ENCODE measurements at places on chromosomes 5 and 9. TPM values are rescaled to one million over a fixed set of nuclear protein-coding genes. Genes with fewer than 3 reads are reported as not detected.

DNA sequence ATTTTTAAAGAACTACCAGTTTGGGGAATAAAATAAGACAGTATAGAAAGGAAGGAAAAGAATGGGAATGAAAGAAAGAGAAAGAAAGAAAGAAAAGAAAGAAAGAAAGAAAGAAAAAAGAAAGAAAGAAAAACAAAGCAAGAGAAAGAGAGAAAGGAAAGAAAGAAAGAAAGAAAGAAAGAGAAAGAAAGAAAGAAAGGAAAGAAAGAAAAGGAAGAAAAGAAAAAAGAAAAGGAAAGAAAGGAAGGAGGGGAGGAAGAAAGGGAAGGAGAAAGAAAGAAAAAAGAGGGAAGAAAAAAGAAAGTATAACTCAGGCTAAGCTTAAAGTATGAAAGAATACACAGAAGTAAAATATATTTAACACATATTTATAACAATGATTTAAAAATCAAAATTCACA, 51.0 kb upstream of the FGF10 start:
- no peak for DNase-seq

Gene PCDHB6
- polyA plus RNA-seq = 1.0 TPM

DNA sequence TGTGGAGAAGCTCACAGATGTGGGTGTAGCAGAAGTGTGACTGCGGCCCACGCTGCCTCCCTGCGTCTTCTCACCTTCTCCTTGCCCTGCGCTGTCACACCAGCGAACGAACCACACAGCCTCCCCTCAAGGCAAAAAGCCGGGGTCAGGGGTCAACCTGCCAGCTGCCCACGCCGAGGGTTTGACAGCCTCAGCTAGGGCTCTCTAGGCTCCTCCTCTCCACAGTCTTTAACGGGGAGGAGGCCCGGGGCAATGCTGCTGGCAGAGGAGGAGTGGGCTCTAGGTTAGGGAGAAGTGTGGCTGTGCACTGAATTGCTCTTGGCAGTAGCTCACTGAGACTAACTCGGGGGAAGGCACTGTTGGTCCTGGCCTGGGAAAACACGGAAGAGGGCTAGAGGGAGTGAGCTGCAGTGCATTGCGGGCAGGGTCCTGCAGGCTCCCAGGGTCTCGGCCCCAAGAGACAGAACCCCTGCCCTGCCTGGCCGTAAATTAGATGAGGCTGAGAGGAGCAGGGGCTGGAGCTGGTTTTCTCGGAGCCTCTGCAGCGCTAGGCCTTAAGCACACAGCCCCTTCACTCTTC, 4.2 kb upstream of the TRIM52 start:
- DNase-seq = no peak

GRCh38 chr5:143041972-143042770, 272.0 kb downstream of the ARHGAP26 start:
- DNase-seq = no peak

Gene PRR16
- polyA plus RNA-seq = 0.05 TPM

DNA sequence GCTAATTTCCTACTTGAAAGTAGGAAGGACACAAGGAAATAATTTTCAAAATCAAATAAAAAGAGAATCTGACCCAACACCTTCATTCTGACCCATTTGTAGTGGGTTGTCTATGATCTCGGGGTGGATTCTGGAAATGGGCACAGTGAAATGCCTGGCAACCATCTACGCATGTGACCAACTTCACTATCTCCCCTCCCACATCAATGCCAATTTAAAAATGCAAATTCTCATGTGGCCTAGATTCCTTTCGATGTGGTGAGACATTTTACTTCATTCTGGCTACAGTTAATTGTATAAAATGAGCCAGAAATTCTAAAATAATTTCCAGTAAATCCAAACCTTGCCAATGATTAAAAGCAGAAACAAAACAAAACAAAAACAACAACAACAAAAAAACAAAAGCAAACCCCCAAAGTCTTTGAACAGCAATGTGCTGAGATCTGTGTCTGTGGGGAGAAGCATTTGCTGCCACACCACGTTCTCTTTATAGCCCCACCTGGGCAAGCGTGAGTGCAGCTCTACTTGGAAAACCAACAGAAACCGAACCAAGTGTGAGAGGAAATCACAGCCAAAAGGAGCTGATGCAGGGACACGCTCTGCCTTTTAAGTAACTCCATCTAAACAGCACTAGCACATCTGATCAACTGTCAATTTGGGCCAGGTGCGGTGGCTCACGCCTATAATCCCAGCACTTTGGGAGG, 59.0 kb downstream of the USP20 start:
- DNase-seq = no peak

- no peak for DNase-seq
Measured at GRCh38 chr9:84705128-84705527, 35.6 kb downstream of the NTRK2 start.

- no peak for DNase-seq
Measured at GRCh38 chr5:178287791-178288105, 55.1 kb upstream of the PHYKPL start.
